Heart right ventricle (tissue), 16 donors: ENCODE measurements at places on chromosomes 16 and 17.
A peak's percentile ranks its signal among the peaks of the same experiment; 100 is the strongest.

DNA sequence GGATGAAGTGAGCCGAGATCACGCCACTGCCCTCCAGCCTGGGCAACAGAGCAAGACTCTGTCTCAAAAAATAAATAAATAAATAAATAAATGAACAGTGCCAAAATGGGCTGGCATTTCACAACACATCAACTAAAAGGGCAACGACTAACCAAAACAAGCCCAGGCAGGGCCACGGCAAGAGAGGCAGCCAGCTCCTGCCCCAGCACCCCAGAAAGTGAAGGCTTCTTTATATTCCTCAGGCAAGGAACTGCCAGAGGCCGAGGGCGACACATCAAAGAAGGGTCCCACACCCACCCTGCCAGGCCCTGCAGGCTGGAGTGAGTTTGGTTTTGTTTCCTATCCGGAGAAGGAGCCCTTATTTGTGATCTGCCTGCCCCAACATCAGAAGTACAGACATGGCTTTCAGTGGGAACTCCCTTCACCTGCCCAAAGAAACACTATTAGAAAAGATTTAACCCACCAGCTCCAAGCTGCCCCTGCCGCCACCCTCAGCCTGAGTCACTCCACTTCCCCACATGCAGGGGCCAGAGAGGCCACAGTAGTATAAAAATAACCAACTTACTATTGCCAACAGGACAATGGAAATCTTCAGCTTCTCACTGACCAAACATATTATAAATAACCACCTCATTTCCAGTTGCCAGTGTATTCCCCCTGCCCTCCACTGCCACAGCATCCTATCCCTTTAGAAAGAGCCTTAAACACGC is 8.0 kb downstream of the FBXO31 start:
- no peak for DNase-seq

GRCh38 chr17:19317359-19318095 is 45.0 kb downstream of the B9D1 start:
- peak; percentile 89 for DNase-seq

DNA sequence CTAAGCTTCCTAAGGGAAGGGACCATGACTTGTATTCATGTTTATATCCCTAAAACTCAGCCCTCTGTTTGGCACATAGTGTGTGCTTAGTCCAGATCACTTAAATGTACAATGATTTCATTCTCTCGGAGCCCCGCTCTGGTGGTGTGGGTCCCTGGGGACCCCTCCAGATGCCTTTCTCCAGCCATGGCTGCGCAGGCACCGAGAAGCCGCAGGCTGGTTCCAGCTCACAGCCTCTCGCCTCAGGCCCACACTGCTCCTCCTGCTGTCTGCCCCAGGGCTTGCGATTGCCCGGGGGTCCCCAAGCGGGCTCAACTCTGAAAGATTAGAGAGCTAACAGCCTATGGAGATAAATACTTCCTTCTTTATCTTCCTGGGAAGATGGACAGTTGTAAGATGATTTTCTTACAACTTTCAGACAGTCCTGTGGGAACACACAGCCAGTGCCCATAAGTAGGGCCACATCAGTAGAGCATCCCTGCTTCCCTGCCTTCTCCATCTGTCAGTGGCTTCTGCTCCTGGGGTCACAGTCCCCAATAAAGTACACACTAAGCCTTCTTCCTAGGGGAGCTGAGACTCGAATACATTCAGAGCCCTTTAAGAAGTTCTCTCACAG is 66.2 kb downstream of the CENPV start:
- DNase-seq = peak; percentile 10

- DNase-seq = no peak
Observed at GRCh38 chr16:50269061-50269705, 2.8 kb downstream of the ADCY7 start.

DNA sequence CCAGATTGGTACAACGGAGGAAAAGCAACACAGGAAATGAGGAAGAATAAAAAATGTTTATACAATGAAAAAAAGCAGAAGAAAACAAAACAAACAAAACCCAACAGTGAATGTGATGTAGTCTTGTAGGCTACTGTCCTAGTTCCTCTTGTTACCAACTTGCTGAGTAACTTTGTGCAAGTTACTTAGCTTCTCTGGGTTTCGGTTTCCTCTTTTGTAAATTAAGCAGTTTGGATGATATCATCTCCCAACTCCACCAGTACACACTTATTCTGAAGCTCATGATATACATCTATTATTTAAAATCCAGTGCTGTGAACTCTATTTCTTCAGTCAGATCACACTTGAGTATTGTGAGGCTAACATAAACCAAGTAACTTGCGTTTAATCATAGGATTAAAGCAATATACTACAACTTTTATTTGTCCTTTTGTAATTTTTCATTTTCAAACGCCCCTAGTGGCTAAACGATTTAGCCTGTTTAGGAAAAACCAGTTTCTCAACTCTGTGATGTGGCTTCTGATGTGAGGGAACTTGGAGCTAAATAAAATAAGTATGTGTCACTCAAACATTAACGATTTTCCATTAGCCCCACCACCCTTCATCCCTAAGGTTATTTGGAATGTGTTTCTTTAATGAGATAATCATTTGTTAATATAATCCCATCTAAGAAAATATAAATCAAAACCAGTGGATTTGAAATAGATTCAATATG is 1.4 kb upstream of the UNK start:
- no peak for DNase-seq

GRCh38 chr17:32588135-32588534 is 101.3 kb downstream of the CDK5R1 start:
- no peak for DNase-seq

GRCh38 chr17:82457929-82458178 is 687 bp upstream of the NARF start:
- no peak for DNase-seq

GRCh38 chr16:583815-584591 is 5.9 kb upstream of the RAB40C start:
- no peak for DNase-seq

DNA sequence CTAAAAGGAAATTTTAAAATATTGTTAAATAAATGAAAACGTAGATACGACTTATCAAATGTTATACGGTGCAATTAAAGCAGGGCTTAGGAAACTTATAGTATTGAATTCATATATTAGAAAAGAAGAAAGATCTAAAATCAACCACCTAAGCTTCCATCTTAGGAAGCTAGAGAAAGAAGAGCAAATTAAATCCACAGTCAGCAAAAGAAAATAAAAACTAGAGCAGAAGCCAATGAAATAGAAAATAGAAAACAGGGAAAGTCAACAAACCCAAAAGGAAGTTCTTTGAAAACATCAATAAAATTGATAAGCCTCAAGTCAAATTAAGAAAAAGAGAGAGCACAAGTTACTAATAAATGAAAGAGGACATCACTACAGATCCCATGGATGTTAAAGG is 74.6 kb upstream of the CACNG5 start:
- no peak for DNase-seq

DNA sequence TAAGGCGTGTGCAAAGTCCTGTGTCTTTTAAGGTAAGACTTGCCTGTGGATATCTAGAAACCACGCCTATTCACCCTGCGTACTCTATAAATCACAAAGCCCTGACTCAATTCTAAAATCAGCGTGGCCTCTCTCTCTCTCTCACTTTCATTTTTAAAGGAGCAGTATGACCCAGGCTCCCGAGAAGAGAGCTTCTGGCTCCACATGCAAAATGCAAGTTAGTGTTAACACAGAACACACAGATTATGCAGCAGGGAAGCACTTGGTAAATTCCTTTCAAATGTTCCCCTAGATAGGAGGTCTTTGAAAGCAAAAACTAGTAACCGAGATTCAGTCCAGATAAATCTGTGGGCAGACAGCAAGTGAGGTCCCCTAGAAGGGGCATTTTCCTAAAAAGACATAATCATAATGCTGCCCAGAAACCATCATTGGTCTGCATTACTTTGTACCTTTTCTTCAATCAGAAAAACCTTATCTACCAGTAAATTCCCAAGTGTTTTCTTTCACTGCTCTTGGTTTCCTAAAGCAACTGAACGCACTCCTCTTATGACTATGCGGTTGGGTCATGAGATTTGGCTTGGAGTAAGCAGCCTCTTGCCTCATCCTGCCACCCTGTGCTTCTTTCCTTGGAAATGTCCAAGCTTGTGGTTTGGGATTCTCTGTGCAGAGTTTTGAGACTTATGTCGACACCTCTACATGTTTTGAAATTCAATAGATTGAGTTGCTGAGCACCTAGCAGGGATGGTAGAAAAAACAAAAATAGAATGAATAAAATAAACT is 31.7 kb upstream of the KCNJ2 start:
- peak; percentile 57 for DNase-seq

- peak; percentile 92 for DNase-seq
Observed at GRCh38 chr17:7561028-7561575, 617 bp upstream of the SENP3 start.

GRCh38 chr17:80742091-80742490 is 197.5 kb downstream of the RPTOR start:
- no peak for DNase-seq

DNA sequence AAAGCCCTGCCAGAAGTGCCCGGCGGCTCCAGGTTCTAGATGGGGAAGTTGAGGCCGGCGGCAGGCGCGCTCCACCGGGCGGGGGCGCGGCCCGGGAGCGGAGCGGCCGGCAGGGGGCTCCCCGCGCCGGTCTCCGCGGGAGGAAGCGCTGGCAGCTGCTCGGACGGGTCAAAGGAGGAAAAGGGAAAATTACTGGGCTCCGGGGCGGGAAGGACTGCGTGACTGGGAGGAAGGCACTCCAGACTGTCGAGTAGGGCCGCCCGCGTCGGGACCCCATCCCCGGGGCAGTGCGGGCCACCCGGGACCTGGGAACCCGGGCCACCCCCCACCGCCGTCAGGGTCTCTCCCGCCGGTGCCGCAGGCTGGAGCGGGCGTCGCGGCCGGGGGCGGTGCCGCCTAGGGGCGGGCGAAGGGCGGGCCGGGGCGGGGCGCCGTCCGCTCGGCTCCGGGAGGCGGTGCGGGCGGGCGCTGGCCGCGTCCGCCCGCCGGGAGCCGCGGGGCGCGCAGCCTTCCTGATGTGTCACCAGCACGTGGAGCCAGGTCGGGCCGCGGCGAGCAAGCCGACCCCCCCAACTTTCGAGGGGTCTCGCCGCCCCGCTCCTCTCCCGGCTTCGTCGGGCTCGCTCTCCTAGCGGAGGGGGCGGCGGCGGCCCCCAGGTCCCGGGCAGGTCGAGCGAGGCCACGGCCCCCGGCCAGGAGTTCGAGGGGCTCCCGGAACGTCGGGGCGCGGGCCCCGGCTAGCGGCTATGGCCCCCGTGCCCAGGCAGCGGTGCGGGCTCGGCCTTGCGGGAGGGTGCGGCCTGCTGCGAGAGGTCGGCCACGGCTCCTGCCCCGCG is 167.5 kb downstream of the RAB11FIP4 start:
- peak; percentile 84 for DNase-seq

GRCh38 chr17:32699247-32699646 is 177.7 kb downstream of the MYO1D start:
- DNase-seq = no peak

- peak; percentile 77 for DNase-seq
Observed at GRCh38 chr16:58032710-58033293, 7.2 kb downstream of the MMP15 start.

DNA sequence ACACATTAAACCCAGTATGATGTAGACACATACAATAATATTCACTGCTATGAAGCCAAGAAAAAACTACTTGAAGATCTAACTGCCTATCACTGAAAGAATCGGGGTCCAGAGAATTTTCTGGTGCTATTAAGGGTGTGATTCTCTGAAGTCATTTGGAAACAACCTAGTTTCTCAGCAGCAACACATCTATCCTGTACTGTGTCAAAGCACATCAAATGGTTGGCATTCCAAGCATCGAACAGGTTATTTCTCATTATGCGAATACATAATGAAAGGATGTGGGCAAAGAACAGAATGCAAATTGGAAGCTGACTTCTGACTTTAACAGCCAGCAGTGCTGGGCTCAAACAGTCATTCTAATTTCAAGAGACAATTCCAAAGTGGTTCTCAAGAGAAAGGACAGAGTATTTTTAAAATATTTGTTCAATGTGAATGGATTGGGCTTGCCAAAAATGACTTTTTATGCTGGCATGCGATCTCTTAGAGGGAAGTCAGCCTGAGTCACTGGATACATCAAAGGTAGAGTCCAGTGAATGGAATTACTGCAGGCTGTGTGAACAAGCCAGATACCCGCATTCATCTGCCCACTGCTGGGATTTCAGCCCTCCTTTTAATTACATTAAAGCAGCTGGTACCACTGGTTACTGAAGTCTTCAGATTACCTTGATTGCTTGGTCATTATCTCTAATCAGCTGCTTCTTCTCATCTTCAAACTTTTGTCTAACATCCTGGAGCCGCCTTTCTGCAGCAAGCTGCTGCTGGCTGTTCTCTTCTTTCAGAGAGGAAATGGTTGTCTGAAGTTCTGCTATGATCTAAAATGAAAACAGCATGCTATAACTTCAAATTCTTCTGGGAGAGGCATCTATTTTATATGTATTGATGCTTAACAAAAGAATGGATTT is 181.2 kb upstream of the AXIN2 start:
- DNase-seq = no peak
